Trophoblast cell (in vitro differentiated cells and primary cell): ENCODE measurements at places on chromosomes 7 and 10.

DNA sequence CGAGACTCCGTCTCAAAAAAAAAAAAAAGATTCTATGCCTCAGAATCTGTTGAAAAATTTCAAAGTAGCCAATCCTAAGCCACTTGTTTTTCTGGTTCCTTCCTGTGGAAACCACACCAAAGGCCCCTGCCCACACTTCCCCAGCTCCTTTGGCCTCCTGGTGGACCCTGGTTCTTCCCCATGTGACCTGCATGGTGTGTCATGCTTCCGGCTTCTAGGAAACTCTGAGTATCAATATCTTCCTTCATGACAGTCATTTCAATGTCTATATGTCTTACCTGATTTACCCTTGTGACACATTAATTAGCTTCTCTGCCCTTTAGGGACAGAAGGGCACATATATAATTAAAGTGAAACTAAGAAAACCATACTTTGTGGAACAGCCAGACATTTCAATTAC, 80.4 kb upstream of the GRB10 start:
- DNase-seq, result no peak

DNA sequence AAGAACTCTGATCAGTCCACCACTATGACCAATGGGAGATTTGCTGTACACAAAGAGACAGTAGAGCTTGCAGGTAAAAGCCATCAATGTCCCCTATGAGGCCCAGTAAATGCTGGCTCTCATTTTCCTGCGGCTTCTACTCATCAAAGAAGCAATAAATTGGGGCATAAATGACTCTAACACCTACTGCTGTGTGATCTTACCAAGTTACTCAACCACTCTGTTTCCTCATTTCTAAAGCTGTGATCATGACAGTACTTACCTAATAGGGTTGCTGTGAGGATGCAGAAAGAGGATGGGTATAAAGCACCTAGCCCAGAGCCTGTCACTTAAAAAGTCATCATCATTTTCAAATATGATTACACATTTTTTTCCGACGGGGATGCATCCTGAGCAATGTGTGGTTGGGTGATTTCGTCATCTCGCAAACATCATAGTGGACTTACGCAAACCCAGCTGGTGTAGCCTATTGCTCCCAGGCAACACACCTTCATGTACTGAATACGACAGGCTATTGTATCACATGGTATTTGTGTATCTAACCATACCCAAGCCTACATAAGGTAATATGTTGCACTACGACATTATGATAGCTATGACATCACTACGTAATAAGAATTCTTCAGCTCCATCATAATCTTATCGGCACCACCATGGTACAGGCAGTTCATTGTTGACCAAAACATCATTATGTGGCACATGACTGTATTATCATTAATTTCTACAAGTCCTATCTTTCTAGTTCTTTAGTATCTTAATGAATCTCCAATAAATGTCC, 7.1 kb upstream of the MGMT start:
- DNase-seq, result peak; percentile 44

GRCh38 chr7:135300913-135301765, 67.5 kb downstream of the STRA8 start:
- DNase-seq, result no peak

DNA sequence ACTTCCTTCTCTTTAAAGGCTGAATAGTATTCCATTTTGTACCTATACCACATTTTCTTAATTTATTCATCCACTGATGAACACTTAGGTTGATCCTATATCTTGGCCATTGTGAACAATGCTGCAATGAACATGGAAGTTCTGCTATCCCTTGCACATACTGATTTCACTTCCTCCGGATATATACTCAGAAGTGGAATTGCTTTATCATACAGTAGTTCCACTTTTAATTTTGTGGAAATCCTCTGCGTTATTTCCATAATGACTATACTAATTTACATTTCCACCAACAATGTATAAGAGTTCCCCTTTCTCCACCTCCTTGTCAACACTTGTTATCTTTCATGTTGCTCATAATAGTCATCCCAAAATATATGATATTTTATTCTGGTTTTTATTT, 312.6 kb downstream of the PLXDC2 start:
- peak; percentile 4 for DNase-seq

DNA sequence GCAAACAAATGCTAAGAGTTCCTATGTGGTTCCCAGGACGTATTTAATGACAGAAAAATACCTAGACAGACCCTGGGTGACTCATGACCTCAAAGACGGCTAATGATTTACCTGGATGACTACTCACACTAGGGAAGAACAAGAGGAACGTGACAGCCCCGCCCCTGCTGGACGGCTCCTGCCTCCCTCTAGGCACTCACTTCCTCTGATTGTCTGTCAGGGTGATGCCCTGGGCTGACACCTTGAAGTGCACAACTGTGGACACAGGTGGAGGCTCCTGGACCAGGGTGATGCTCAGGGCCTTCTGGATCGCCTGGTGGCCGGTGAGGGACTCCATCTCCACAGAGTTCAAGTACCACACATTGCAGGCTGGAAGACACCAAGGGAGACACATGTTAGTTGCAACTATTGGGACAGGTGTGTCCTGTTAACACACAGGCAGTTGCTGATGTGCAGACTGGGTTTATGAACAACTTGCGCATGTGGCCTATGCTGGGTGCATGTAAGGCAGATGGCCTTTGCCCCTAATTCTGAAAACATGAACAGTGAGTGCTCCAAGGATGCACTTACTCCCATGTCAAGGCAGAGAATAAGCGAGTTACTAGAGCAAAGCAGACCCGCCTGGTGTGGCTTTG, 298.3 kb downstream of the TNS3 start:
- DNase-seq, result peak; percentile 41

- no peak for DNase-seq
Observed at GRCh38 chr7:94325122-94325475, 69.6 kb upstream of the COL1A2 start.

DNA sequence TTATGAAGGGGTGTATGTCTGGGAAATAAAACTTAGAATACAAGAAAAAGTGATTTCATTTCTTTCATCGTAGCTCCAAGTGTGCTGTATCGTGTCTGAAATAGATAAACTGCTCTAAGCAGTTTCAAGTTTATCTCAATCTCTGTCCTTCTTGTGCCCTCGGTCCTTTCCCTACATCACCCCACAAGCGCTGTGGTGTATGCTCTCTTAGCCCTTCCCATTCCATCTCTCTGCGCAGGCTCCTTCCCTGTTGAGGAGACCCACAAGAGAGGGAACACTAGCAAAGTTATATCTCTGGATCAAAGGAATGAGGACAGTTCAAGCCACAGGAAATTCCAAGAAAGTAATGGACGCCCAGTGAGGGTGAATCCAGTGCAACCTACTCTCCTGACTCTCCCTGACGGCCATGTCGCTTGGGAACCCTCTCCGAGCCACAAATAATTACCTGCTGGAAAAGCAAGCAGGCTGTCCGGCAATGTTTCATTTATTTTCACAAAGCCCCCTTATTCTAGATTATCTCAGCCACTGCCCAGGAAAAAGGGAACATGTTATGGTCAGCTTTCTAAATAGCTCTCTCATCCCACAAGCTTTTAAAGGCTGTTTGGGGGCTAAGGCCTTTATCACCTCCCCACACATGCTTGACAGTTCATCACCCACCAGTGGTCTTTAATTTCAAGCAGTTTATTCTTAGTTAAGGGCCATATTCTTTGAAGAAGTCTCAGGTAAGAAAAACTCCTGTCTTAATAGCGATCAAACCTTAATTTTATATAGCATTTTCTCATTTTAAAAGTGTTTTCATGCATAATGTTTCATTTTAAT, 34.8 kb downstream of the LRRC4 start:
- no peak for DNase-seq

DNA sequence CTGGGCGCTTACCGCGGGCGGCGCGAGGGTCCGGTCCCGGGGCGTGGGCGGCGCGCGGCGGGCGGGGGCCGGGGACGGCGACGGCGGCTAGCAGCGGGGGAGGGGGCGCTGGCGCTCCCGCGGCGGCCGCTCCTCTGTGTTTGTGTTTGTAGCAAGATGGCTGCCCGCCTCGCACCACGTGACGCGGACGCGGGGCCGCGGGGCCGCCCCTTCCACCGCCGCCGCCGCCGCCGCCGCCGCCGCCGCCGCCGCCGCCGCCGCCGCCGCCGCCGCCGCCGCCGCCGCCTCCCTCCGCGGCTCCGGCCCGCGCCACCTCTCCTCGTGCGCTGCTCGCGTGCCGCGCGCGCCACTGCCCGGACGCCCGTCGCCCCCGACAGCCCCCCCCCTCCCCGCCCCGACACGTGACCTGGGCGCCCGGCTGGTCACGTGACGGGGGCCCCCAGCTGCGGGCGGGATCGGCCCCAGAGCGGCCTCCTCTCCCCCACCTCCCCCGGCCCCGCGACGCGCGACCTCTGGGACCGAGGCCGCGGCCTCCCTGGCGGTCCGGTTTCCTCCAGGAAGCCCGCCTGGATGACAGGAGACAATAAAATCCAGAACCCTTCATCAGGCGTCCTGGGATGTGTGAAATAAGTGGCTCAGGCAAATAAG, at the start of gene GIGYF1:
GIGYF1 (minus strand) TSS at position 153 of the 648 bp plus-strand sequence. CDS start 6,012 bp downstream, outside the sequence.
- DNase-seq, result peak; percentile 42

DNA sequence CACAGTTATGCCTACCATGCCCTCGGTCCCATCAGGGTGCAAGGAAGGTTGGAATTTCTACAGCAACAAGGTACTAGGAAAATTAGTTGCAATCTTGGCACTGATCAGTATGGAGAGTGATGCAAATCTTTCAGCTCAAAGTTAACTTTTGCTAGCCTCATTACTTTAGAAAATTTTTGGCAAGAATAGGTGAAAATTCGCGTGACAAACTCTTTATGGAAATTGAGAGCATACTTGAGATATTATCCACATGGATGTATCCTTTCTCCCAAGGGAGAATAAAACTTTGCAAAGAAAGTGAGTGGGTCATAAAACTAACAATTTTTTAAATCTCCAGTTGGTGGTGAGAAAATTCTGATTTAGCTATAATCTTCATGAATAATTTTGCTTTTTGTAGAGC, 71.1 kb upstream of the SLC39A12 start:
- no peak for DNase-seq

DNA sequence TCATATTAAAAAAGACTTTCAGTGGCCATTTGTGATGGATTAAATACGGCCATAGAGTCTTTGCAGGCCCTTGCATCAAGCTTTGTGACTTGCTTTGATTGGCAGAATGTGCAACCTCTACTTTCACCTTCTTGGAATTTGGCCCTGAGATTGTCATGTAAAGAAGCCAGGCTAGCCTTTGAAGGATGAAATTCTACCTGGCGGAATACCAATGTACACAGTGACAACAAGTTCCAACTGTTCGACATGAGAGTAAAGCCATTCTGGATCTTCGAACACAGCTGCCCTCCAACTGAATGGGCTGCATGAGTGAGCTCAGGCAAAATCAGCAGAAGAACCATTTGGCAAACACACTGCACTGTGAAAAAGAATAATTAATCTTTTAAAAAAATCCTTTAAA, 321.3 kb downstream of the PHF14 start:
- no peak for DNase-seq

- DNase-seq, result no peak
Observed at GRCh38 chr7:94912085-94912484, 4.7 kb downstream of the PPP1R9A start.

DNA sequence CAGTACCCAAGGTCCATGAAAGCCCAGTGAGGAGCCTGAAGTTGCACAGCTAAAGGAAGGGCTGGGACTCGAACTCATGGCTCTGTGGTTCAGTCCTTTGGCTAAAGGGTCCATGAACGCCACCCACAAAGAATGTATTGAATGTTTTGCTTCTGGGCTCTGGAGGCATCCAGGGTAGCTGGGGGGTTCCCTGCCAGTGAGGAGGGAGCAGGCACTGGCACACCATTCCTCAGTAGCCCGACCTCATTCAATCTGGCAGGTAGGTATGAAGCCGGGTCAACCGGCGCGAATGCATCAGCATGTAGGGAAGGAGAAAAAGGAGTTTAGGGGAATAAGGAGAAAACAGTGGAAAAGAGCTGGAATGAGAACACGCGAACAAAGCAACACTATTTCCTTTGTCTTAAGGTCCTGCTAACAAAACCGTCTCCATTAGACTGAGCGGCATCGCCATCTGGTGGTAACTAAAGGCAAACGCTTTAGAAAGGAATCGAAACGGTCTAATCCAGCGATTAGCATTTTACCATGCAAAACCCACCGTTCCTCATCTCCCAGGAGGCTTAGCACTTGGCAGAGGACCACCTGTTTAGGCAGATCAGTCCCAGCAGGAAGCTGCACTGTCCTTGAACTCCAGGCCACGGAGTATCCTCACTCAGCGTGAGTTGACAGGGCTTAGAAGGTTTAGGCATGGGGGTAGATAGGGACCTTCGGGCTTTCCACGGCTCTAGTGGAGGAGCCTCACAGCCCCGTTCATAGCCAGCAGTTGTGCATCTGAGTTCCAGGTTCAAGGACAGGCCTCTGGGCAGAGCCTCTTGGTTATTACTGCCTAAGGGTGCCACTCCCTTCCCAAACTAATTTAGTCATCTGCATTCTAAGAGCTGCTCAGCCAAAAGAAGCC, 122.8 kb downstream of the UBE2H start:
- peak; percentile 83 for DNase-seq

GRCh38 chr7:134910214-134910890, 76.0 kb upstream of the AGBL3 start:
- no peak for DNase-seq

GRCh38 chr7:7446616-7447015, 89.1 kb downstream of the COL28A1 start:
- DNase-seq, result no peak

DNA sequence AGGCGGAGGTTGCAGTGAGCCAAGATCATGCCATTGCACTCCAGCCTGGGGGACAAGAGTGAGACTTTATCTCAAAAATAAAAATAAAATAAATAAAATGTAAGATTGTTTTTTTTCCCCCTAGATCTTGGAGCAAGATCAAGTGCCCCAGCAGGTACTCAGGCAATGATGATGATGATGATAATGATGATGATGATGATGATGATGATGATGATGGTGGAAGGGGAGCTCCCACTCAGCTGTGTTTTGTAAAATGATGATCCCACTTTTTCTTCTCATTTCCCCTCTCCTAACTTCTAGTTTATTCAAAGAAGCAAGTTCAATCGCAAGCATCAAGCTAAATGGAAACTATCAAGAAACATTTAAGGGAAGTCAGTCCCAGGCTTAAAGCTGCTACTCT, 50.3 kb downstream of the PIK3CG start:
- no peak for DNase-seq

- no peak for DNase-seq
Observed at GRCh38 chr10:131252567-131253276, 58.8 kb downstream of the TCERG1L start.

GRCh38 chr10:60130130-60130579, 223.8 kb upstream of the CCDC6 start:
- no peak for DNase-seq

- no peak for DNase-seq
Observed at GRCh38 chr7:12805957-12806356, 118.5 kb downstream of the ARL4A start.

- DNase-seq, result no peak
Observed at GRCh38 chr7:80611779-80612178, 26.7 kb upstream of the CD36 start.
